ENCODE measurements at places on chromosomes 2 and 18.

- DNase-seq = no peak
These were observed 261.3 kb upstream of the CCDC68 start for GRCh38 chr18:55220523-55220922.

DNA sequence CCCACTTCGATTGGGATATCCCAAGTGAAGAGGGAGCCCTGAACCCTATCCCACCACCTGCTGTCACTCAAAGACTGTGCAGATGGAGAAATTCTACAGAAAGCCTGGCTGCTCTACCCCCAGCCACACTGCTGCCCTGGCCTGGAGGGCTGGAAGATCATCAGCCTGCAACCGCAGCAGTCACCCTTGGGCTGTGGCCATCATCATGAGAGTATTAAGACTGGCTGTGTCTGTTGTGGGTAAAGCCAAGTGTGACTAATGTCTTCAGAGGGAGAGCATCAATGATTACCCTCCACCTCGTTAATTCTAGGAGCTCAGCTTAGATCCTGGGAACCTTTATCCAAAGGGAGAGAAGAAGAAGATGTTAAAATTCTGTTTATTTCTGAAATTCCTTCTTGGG lies 221.5 kb downstream of the TFCP2L1 start:
- DNase-seq = no peak

DNA sequence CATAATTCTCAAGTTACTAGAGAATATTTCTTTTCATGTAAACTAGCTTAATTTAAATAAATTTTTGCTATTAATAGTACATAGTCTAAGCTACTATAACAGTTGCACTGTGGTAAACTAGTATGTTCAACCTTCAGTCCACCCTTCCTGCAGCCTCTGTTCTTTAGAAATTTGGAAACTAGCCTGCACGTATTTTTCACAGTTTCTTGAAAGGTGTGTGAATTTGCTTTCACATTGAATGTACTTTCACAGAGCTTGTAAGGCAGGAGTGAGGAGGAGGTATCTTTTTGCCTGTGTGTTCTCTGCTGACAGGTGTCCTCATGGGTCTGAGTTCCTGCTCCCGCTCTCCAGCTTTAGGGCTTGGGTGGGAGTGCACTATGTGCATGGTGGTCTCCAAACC lies 117.5 kb downstream of the ATP9B start:
- no peak for DNase-seq

DNA sequence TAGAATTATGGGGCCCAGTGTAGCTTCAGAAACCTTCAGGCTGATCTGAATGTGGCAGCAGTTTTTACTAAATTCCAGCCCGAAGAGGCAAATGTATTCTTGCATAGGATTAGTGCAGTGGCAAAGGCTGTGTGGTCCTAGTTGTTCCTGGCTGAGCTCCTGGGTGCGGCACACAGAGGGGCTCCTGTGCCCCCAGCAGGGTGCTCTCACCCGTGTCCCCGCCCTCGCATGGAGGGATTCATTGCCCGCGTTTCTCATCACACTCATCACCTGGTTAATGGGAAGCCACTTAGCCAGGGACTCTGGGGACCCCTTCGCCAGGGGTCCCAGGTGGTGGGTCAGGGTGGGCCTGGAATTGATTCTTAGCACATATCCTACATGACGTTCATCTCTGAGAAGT lies 3.9 kb downstream of the KCNG2 start:
- no peak for DNase-seq

GRCh38 chr2:100577777-100578176 lies 15.0 kb downstream of the PDCL3 start:
- DNase-seq = no peak

DNA sequence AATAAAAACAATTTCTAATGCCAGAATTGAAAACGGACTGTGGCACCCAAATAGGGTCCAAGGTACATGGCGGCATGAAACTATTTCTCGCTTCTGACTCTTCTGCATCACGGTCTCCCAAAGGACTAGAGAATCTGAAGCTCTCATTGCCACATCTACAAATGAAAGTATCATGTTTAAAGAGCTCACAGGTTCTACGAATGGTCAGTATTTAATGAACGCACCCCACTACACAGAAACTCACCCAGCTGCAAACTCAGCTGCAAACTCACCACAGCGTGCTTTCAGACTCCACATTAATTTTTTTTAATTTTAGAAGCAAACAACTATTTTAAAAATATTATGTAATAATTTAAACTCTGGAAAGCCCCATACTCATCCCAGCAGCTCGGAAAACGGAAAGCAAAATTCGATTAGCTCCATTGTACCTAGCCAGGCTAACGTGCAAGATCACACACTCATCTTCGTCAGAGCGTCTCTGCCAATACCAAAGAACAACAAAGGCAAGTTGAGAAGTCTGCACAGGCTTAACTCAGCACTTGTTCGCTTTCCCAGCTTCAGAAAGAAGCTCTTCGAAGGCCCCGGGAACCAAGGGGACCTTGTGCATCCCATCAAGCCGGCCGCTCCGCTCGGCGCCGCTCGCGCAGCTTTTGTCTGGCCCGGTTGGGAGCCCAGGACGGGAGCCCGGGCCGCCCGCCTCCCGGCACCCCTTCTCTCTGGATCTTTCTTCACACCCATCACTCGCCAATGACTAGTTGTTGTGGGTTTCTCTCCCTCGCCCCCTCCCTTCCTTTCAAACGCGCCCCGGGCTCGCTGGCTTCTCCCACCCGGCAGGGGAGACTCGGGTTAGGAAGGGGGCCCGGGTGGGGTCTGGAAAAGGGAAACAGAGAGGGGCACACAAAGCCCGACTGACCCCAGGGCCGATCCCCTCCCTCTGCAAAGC lies 785 bp downstream of the CLASP1 start:
- DNase-seq = peak; percentile 24

DNA sequence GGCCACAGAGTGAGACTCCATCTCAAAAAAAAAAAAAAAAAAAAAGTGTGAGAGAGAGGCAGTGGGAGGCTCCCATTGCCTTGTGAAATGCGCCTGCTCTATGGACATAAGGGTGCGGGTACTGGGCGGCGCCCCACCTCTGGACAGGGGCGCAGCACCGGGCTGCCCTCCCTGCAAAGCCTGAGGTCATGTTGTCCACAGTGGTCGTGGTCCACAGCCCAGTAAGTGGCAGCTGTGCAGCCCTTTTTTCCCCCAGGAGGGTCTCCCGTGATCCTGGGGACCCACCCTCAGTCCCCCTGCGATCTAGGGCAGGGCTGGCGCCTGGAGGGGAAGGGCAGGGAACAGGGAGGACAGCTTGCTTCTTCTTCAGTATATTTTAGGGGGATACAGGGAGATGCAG lies 37.8 kb downstream of the LPIN1 start:
- no peak for DNase-seq

DNA sequence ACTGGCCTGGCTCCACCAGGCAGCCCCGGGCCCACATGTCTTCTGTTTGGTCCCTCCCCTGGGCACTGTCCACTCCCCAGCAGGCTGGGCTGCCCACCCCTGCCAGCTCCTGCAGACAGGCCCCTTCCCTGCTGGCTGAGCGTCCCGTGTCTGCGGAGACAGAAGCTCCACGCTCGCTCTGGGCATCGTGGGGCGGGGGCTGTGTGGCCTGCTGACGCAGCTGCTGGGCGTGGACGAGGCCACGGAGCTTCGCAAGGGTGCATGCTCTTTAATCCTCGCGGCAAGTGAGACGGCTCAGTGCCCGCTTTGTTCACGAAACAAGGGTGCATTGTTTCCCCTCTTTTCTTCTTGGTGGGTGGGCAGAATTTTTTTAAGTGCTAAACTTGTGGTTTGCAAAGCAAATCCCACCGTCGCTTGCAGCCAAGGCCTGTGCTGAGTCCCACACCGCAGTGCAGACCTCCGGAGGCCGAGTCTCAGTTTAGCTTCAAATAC lies 132.8 kb upstream of the CTDP1 start:
- DNase-seq = no peak

- DNase-seq = no peak
These were observed 129.2 kb downstream of the ALPK2 start for GRCh38 chr18:58499527-58500221.

DNA sequence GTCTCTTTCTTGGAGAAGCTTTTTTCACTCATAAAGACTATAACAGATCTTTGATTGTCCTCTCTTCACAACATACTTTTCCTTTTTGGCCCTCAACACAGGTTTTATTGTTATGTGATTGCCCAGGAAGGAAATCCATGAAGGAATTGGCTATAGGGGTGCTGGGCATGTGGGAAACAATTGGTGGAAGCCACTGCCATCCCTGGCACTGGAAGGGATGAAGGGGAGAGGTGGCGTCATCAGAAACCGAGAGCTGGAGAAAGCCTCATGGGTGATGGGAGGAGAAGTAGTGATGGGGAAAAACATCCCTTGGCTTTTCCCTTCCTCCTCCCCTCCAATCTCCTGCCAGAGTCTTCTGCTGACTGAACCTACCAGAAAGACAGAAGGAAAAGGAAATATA lies 106.2 kb downstream of the SPOPL start:
- DNase-seq = no peak

GRCh38 chr18:56522816-56523215 lies 115.6 kb downstream of the TXNL1 start:
- no peak for DNase-seq

- no peak for DNase-seq
These were observed 16.2 kb downstream of the GAREM2 start for GRCh38 chr2:26189123-26189522.

DNA sequence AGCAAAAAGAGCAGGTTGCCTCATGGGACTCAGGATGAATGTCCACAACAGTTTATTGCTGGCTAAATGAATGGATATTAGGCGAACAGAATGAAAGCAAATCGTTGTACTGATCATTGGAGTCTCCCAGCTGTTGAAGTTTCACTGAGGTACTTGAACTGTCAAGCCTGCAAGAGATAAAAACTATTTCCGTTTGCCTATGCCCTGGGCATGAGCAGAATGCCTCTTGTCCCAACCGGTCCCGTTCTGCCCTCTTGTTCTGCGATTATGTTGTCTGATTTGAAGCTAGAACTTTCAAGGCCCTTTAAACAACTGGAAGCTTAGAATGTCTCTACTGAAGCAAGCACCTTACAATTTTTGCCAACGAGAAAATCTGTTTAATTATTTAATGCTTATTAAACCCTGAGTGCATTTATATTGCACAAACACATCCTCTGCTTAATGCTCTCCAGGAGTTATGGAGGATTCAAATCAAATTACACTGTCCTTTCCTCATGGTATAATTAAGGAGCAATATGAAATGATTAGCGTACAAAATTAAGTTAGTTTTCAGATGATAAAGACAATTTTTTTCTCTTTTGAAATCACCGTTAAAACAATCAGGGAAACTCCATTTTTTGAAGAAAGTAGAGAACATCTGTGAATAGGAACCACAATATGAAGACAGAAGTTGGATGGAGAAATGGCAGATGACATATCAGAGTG lies 17.7 kb downstream of the QPCT start:
- no peak for DNase-seq

- DNase-seq = no peak
These were observed 321.5 kb upstream of the NT5C1B start for GRCh38 chr2:18910843-18911242.

GRCh38 chr18:50196261-50196660 lies 1.3 kb upstream of the MYO5B start:
- DNase-seq = no peak

GRCh38 chr2:54813584-54813983 lies 90.1 kb downstream of the EML6 start:
- DNase-seq = no peak

DNA sequence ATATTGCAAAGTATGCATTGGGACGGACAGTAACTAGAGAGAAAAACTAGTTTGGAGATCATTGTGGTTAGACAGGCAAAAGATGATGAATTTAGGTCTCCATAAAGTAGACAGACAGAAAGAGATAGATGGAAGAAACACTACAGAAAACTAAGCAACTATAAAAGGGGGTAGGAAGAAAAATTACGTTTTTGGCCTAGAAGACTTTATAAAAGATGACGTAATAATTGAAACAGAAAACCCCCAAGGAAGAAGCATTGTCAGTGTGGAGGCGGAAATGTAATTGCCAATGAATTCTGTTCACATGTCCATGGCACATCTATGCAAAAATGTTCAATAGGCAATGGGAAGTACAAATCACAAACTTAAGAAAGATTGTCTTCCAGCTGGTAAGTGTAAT lies 1211.5 kb upstream of the ZEB2 start:
- DNase-seq = no peak

DNA sequence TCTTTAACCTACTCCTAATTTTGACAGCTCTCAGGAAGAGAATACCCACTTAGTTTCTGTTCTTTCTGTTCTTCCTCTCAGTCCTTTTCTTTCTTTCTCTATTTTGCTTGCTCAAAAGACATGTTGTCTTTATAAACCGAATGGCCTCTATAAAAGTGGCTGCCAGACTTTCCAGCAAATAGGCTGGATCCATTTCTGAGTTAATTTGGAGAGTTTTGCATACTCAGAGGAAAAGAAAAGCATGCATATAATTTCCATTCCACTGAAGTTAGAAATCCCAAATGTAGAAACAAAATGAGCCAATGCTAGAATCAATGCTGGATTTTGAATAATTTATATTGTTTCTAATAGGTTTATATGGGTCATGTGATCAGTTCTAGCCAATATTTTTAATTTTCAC lies 65.9 kb downstream of the FAM124B start:
- no peak for DNase-seq

- DNase-seq = no peak
These were observed 135.3 kb downstream of the KLHL29 start for GRCh38 chr2:23520256-23520655.

GRCh38 chr2:230650585-230651137 lies 62.0 kb upstream of the CAB39 start:
- no peak for DNase-seq

DNA sequence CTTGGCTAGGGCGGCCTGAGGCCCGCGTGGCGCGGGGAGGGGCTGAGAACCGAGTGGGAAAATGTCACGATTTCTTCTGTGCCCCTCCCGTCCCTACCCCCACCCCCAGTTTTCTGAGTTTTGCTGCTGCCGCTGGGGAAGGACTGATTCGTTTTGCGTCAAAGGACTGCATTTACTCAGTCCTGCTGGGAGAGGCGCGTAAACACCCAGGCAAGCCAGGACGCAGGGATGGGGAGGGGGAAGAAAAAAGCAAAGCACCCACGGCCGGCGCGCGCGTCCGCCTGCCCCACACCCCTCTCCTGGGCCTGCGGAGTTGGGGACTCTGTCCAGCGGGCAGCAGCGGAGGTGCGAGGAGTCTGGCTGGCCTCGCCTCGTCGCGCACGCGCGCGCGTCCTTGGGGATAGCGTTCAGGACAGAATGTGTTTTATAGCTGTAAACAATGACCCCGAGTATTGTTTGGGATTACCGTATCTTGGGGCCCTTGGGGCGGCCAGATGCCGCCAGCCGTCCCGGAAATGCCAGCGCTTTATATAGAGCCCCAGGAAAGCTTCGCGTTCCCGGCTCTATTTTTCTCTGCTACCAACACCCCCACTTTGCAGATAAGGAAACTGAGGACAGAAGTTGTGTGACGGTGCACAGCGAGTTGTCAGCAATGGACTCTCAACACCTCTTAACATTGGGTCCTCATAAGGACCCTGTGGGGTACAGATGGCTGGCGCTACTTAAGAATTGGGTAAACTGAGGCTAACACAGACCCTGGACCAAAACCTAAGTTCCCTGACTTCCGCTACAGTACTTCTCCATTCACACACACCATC lies 1.7 kb upstream of the FOSL2 start:
- no peak for DNase-seq
